ENCODE measurements at places on chromosomes 4 and X.

- DNase-seq = no peak
Measured at GRCh38 chr4:170229006-170229405, 139.2 kb upstream of the AADAT start.

DNA sequence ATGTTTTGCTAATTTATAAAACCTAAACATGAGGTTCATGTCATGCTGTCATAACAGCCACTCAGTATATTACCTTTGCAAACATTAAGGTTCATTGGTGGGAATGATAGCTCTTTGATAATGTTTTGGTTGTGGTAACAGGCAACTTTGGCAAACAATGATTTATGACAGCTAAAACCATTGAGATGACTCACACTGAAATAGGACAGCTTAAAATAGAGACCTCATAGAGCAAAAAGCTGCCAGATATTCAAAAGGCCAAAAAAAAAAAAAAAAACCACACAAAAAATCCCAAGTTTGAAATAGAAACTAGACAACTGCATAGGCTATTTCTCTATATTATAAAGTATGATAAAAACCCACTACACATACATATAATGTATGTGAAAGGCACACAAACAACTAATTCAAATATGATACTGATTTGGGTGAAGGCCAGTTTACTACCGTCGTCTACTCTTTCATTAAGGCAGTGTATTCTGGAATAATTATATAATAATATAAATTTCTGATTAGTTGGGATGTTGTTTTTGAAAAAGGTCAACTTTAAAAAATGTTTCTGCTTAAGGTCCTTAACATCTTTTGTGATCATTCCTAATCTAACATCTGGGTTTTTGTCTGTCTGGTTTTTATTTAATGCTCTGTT lies 646.0 kb upstream of the PITX2 start:
- DNase-seq = no peak

GRCh38 chrX:46913667-46914066 lies 1.4 kb downstream of the JADE3 start:
- no peak for DNase-seq

DNA sequence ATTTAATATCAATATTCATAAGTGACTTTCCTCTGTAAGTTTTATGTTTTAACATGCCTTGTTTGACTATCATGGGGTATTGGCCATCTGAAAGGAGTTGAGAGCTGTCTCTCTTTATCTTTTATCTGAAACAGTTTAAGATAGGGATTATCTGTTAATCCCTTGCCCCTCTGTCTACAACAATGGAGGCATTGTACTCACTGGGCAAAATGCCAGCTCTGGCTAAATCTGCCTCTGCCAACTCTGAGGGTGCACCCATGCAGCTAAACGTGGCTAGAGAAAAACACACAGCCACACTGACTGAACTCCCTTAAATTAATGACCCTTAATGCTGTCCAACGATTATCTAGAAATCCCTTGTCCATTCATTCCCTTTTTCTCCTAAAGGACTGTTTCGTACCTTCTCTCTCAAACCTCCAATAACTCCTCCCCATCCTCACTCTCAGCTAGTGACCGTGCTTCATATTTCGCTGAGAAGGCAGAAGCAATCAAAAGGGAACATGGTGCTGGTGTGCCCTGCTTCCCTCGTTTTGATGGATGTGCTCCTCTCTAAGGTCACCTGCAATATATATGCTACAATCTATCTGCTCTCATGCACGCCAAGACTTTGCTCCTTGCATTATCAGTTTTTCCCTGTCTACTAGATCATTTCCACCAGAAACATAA lies 10.3 kb downstream of the PHKA2 start:
- no peak for DNase-seq

- no peak for DNase-seq
Measured at GRCh38 chrX:18542905-18543304, 117.5 kb downstream of the CDKL5 start.

DNA sequence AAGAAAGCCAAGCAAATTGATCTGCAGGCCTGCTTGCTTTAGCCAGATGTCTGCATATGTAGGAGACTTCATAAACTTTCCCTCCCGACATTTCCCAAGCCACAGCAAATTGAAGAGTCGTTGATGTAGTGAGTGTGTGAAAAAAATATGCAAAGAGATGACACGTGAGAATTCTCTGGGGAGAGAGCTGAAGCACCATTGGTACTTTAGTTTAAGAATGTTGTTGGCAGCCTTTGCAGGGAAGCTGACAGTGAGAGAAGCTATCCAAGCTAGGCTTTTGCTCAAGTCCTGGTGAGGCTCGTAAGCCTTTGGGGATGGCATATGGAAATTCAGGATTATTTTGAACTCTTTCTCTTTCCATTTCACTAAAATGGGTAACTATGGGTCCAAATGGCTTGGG lies 87.5 kb downstream of the GLRA2 start:
- no peak for DNase-seq

GRCh38 chrX:10038585-10038984 lies 71.4 kb downstream of the CLDN34 start:
- no peak for DNase-seq

DNA sequence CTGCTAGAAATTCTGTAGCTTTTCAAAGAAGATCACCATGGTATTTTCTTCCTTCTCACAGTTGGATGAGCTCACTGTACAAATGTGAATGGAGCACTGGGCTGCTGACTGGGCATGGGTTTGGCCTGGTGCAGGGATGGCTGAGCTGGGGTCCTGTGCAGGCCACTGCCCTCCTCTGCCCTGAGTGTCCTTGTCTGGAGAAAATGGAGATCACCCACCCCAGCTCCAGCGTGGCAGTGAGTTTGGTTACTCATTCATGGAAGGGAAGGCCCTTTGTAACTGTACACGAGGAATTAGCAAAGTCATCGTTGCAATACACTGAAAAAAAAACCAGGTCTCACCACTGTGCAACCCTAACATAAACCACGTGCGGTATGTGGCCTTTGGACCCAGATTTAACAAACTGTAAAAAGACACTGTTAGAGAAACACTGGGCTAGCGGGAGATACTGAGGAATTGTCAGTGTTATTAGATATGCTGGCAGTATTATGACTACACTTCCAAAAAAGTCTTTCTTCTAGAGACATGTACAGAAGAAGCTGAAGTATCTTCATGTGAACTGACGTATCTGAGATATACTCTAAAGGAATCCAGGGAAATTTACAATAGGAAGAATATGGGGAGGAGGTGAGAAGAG lies 16.1 kb upstream of the TBC1D14 start:
- DNase-seq = no peak

GRCh38 chr4:1356181-1356998 lies 9.4 kb downstream of the UVSSA start:
- no peak for DNase-seq

DNA sequence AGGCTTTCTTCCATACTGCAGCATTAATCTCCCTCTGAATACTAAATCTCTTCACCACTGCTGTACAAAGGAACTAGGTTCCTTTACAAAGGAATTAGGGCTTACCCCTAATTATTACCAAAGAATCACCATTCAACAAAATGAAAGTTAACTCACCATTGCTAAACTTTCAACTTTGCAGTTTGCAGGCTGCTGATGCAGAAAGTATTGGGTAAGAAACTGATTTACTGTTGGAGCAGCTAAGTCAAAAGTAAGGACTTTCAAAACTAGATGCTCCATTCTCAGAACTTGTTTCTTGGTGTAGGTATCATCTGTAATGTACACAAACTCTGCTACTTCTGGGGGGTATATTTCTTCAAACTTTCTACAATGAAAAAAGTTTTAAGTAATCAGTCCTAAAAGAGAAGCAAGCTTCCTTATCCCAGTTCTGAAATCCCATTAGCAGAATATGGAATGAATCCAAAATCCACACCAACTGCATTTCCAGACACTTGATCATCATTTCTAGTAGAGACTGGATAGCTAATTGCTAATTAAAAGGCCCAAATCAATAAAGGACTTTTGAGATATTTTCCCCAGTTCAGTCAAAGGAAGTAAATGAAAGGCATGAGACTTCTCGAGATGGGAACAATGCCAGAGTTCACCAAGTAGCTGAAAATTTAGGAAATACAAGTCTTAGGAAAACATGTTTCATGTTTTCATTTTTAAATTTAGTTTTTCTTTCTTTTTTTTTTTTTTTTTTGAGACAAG lies 4.3 kb downstream of the CCNA2 start:
- no peak for DNase-seq

DNA sequence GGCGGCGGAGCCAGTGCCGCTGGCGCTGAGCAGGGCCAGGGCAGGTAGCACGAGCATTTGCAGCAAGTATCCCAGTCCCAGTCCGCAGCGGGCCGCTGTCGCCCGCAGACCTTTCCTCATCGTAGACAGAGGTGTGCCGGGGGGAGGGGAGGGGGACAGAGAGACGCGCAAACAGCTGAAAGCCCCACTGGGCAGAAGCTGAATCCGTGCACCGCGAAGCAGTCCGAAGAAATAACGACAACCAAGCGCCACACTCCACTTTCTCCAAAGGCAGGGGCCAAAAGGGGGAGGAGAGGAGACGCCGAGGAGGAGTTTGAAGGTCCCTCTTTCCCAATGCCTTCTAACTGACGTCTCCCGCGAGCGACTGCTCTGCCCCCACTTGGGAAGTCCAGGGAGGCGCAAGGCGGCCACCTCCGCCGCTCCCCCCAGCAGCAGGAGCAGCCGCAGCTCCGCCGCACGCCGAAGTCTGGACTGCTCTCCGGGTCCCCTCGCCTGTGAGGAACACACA lies at the start of gene UNC5C:
UNC5C (minus strand) TSS at position 236 of the 508 bp plus-strand sequence.
- no peak for DNase-seq

- DNase-seq = no peak
Measured at GRCh38 chrX:13863324-13863723, 46.4 kb upstream of the GPM6B start.

GRCh38 chr4:133465022-133465421 lies 315.9 kb downstream of the PCDH10 start:
- no peak for DNase-seq

- DNase-seq = no peak
Measured at GRCh38 chrX:15413101-15413500, 28.9 kb upstream of the VEGFD start.

- DNase-seq = no peak
Measured at GRCh38 chr4:180947425-180947824, 1295.8 kb upstream of the TENM3 start.

- no peak for DNase-seq
Measured at GRCh38 chrX:152138388-152138784, at the start of gene MAGEA10. Gene MAGEA10, minus strand, starts transcription at chrX:152138577. Its CDS starts 2,957 bp downstream, at chrX:152135620.

DNA sequence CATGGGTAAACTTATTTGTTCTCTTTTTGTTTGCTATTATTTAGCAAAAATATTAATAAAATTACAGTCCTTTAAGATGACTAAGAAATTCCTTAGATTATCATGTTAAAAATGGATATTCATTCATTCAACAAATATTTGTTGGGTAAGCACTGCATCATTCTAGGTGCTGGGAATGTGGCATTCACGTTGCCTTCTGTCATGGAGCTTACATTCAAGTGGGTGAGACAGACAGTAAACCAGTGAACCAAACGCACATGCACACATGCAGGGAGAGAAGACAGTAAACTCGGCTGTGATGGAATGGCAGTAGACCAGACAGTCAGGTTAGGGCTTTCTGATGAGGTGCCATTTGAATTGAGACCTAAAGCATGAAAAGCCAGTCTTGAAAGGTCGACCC lies 91.8 kb downstream of the STOX2 start:
- DNase-seq = no peak

- no peak for DNase-seq
Measured at GRCh38 chrX:38982370-38982769, 181.1 kb downstream of the MID1IP1 start.

DNA sequence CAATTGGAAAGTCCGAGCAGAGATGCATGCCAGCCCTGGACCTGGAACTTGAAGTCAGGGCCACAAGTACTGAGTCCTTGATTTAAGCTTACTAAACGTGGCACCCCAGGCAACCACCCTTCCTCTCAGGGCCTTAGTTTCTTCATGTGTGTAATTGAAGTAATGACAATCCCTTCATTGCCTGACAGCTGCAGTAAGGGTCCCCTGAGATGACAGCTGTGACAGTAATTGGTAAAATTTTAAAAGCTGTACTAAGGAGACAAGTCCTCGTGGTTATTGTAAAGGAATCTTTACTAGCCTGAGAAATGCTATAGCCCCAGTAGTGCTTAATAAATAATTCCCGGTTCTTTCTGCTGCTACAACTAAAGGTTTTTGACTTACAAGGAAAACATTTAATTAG lies 175.1 kb upstream of the RADX start:
- no peak for DNase-seq

DNA sequence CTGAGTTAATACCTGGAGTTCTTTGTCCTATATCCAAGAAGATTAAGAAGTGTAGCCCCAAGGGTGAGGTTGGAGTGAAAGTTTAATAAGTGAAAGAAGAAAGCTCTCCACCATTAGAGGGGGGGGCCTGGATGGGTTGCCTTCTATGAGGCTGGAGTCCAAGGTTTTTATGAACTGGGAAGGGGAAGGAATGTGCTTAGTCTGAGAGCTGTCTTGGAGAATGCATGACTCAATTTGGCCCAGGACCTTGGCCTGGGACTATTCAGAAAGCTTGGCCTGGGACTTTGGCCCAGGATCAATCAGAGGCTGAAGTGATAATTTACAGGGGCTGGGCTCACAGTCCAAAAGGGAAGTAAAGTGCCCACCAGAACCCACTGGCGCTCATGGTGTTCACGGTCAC lies 1049.0 kb upstream of the GRIA3 start:
- DNase-seq = no peak

GRCh38 chr4:74543231-74543781 lies 98.4 kb downstream of the AREG start:
- no peak for DNase-seq

DNA sequence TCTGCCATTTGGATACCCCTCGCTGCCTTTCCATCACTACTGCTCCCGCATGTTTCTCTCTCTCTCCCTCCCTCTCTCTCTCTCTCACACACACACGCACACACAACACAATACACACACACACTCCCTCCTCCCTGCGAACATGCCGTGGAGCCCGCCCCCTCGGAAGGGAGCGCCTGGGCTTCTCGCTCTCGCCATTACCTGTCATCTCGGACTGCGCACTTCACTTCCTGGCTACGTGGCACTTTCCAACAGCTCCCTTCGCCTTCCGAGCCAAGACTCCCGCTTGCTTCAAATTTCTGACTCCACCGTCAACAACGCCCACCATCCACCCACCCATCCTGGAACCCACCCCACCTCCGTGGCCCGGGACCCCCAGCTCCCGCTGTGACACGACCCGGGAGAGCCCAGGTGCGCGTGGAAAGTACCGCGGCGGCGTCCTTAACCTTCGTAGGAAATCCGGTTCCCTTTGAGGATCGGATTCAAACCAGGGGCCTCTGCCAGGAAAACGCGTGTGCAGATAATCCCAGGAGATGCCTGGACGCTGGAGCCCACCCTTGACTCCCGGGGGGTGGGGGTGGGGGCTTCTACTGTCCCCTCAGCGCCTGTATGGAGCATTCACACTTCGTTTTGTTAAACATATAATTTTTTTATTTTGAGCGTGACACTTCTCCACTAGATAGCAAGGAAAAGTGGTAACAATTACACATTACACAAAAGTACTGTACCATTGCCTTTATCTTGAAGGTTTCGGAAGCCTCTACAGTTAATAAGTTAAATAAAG lies 12.5 kb downstream of the ARX start:
- DNase-seq = no peak

- DNase-seq = no peak
Measured at GRCh38 chr4:86556791-86557415, 37.2 kb upstream of the PTPN13 start.

- no peak for DNase-seq
Measured at GRCh38 chrX:126164226-126164625, 1.9 kb downstream of the DCAF12L2 start.

- no peak for DNase-seq
Measured at GRCh38 chrX:38992441-38993096, 191.3 kb downstream of the MID1IP1 start.

Data from stimulated activated CD8-positive, alpha-beta memory T cell treated with anti-CD3 and anti-CD28 coated beads, Interleukin-4, amount 100 ng/mL, for 1 hour (primary cell).